SK-MEL-5 (cell line): ENCODE measurements at places on chromosomes 7 and 10.

- DNase-seq, result no peak
These were observed 68.1 kb downstream of the VPS41 start for GRCh38 chr7:38840736-38841460.

DNA sequence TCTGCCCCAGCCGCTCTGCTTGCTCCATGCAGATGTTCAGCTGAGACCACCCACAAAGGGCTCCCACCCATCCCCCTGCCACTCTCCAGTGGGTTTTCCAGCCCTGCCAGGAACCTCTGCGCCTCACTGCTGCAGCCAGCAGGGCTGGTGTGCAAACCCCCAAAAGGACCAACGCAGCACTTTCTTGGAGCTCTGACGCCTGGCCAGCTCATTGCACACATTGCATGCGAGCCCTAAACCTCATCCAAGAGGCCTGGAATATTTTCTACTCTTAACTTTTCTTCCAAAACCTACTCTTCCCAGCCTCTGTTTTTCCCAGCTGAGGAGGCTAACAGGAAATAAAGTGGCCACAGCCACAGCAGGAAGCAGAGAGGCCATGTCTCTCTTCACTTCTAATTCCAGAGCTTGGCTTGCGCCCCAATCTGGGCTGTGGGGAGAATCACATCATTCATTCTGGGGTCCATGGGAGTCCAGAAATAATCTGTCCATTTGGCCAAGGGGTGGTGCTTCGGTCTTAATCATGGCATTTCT is 4.6 kb upstream of the FAM170B start:
- DNase-seq, result no peak

- peak; percentile 3 for DNase-seq
These were observed 40.9 kb upstream of the ZNF32 start for GRCh38 chr10:43689618-43689954.

- no peak for DNase-seq
These were observed 6.7 kb downstream of the TCF7L2 start for GRCh38 chr10:112956631-112957350.

- peak; percentile 85 for DNase-seq
These were observed 84.3 kb upstream of the PHF14 start for GRCh38 chr7:10889266-10889898.

GRCh38 chr7:111647881-111648280 is 85.6 kb upstream of the IMMP2L start:
- no peak for DNase-seq

- peak; percentile 70 for DNase-seq
These were observed 95.2 kb downstream of the CLEC2L start for GRCh38 chr7:139618482-139619366.

GRCh38 chr7:92916770-92917224 is 80.4 kb upstream of the CDK6 start:
- DNase-seq, result peak; percentile 61

DNA sequence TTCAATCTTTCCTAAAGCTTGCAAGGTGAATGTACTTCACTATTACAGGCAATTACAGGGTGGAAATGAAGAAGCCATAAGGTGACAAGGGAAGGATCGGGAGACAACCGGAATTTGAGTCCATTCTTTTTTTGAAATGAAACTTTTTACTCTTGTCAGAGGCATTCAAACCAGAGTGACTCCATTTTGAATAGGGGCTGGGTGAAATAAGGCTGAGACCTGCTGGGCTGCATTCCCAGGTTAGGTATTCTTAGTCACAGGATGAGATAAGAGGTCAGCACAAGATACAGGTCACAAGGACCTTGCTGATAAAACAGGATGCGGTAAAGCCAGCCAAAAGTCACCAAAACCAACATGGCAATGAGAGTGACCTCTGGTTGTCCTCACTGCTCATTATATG is 363.3 kb downstream of the TYW1 start:
- DNase-seq, result no peak

- no peak for DNase-seq
These were observed 117.6 kb downstream of the TNS3 start for GRCh38 chr7:47464266-47464665.

DNA sequence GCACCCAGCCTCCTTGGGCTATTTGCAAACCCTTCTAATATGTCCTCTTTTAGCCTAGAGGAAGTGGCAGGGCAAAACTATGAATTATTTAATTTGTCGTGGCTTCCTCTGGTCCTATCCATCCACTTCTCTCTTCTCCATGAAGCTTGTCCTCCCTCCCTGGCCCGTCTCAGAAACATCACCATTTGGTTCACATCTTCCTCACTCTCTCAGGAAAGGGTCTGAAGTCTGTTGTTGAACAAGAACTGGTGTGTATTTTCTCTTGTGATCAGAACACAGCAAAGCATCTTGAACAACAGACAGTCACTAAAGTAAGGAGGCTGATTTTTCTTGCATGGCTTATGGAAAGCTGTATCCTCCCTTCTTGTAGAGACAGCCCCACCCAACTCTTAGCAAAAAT is 550.1 kb upstream of the NRP1 start:
- no peak for DNase-seq

DNA sequence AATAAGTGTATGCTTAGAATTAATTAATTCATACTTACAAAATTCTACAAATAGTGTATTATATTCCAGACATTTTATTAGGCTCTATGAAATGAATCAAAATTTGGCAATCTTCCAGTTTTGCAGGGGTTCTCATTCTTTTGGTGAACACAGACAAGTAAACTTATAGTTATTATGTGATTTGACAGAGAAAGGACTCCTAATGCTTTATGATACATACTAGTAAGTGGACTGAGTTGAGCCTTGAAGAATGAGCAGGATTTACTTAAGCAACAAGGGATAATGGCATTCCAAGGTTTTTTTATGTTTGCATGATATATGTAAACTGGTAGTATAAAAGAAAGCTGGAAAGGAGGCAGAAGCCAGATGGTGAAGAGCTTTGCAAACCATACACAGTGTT is 145.7 kb upstream of the FERD3L start:
- peak; percentile 55 for DNase-seq
